ENCODE measurements at places on chromosomes 3 and 15. TPM values are rescaled to one million over a fixed set of nuclear protein-coding genes. Genes with fewer than 3 reads are reported as not detected.

Gene EPHA6
- 49.7 TPM for total RNA-seq

Gene ACP3
- 1.5 TPM for total RNA-seq

Gene HTR3C
- total RNA-seq = not detected

Gene PRKCD
- 3.5 TPM for total RNA-seq

Gene HOMER2
- total RNA-seq = 15.5 TPM

Gene GOLGA6L4
- total RNA-seq = 2.3 TPM

Gene SNX33
- 32.7 TPM for total RNA-seq

Gene AQR
- 17.4 TPM for total RNA-seq

Gene MORC1
- not detected for total RNA-seq

Gene PRR20G
- total RNA-seq = not detected

Gene FEM1B
- total RNA-seq = 63.4 TPM

Gene SCN11A
- total RNA-seq = 0.82 TPM

Gene SLC15A2
- total RNA-seq = 1.1 TPM

Gene CELSR3
- 1.1 TPM for total RNA-seq

Gene PPP1R14D
- not detected for total RNA-seq

Gene ZNF385D
- total RNA-seq = 4.3 TPM

Gene GOLGA8Q
- not detected for total RNA-seq

Gene NSUN3
- 10.0 TPM for total RNA-seq

Gene PGBD4
- 1.3 TPM for total RNA-seq

Gene GOLGA8B
- total RNA-seq = 97.8 TPM

Gene GOLGA8G
- not detected for total RNA-seq

Gene CX3CR1
- total RNA-seq = 0.28 TPM

Gene DUOXA2
- not detected for total RNA-seq

Gene RIOX2
- 23.5 TPM for total RNA-seq

Gene TMEM207
- not detected for total RNA-seq

Gene RASGRF1
- total RNA-seq = not detected

Gene ACOX2
- 35.8 TPM for total RNA-seq

Gene KBTBD13
- not detected for total RNA-seq

Gene LRTM1
- not detected for total RNA-seq

Gene ZCWPW2
- 6.4 TPM for total RNA-seq

Gene RTP1
- total RNA-seq = not detected

Gene SPINK8
- total RNA-seq = not detected

Gene DNAJC19
- 89.2 TPM for total RNA-seq

Gene NLGN1
- 33.5 TPM for total RNA-seq

Gene DTX3L
- total RNA-seq = 32.6 TPM

Gene PLA1A
- 1.2 TPM for total RNA-seq

Measured in sigmoid colon (tissue), 7 donors.